NCI-H748 treated with DMSO at 0.1 percent for 48 hours (cell line): ENCODE measurements at places on chromosomes 7 and 10.

GRCh38 chr7:124349443-124349842, 316.6 kb upstream of the TMEM229A start:
- no peak for DNase-seq

- no peak for DNase-seq
These were observed 10.6 kb upstream of the TLX1 start for GRCh38 chr10:101120520-101120883.

DNA sequence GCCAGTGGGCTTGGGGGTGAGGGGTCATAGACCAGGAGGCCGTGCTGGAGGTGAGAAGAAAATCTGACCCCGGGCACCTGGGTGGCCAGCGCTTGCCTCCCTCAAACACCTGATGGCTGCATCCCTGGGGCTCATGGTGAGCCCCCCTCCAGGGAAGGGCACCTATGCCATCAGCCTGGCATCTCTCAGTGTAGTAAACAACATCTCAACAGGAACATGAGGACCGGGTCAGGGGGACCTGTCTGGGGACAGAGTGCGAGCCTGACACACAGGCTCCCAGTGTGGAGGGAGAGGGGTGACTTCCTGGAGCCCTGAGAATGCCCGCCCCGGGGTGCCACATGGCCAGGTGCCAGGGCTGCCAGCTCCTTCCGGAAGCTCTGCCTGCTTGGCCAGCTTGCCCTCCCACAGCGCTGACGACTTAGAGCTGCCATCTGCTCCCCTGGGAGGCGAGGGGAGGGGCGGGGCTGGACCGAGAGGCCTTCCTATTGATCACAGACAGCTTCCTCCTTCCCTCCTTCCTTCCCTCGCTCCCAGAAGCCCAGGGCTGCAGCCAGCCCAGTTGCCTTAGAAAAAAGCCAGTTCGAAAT, 12.3 kb downstream of the STX1A start:
- DNase-seq = no peak

- no peak for DNase-seq
These were observed 66.3 kb upstream of the AGK start for GRCh38 chr7:141484907-141485306.

GRCh38 chr7:41586931-41587640, 115.8 kb downstream of the INHBA start:
- no peak for DNase-seq

GRCh38 chr10:33016988-33017387, 59.0 kb upstream of the ITGB1 start:
- no peak for DNase-seq

- DNase-seq = no peak
These were observed 2.7 kb downstream of the CHST15 start for GRCh38 chr10:124090601-124091209.

- no peak for DNase-seq
These were observed 24.3 kb downstream of the HSPB1 start for GRCh38 chr7:76326646-76327233.

DNA sequence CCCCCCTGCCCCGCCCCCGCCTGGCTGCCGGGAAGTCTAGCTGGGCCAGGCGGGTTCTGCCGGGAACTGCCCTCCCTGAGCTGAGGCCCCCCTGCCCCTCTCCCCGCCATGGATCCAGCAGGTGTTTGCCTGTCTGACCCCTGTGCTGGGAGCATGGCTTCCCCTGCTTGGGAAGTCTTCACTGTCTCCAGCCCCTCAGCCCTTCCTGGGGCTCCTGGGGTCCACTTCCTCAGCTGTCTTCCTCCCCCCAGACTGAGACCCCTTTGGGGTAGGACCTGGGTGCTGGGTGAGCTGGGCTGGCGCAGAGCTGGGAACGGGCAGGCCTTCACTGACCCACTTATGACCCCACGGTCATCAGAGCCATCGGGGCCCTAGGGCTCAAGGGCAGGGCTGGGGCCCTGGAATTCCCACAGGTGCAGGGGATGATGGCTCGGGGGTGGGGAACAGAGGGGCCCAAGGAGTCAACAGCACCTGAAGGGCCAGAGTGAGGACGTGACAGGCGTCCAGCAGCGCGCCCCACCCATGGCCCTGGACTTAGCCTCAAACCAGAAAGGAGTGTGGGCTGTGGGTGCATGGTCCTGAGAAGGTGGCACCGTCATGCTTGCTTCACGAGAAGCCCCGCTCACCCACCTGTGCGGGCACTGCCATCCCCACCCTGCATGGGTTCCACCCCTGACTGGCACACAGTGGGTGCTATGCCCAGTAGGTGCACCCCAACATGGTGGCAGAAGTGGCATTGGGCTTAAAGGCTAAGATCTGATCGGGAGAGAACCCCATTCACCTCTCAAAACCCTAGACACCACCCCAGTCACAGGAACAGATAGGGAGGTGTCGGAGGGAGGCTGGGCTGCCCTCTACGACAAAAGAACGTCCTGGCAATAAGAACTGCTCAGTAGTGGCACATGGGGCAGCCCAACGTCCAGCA, 16.2 kb upstream of the TNRC18 start:
- no peak for DNase-seq

DNA sequence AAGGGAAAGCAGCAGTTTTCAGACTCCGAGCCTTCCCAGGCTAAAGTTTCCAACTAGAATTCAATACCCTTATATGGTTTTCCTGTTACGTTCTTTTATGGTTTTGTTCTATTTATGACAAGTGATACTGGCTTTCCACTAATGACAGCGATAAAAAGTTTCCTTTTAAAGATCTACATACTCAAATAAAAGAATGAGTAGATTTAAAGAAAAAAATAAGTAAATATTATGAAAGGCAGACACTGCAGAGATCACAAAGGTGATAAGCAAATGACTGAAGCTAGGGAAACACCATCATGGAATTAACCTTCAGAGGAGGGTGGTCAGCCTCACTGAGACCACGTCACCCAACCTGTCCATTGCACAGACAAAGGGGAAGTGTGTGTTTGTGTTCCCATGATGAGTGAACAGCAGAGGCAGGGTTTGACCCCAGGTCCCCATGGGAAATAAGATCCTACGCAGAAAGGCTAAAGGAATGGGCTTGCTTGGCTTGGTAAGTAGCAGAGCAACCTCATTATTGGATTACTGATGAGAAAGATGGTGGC, 4.0 kb downstream of the VSIR start:
- no peak for DNase-seq

GRCh38 chr7:151347200-151347599, 5.6 kb downstream of the NUB1 start:
- no peak for DNase-seq

GRCh38 chr10:104622598-104623209, 18.4 kb upstream of the SORCS3 start:
- peak; percentile 2 for DNase-seq

DNA sequence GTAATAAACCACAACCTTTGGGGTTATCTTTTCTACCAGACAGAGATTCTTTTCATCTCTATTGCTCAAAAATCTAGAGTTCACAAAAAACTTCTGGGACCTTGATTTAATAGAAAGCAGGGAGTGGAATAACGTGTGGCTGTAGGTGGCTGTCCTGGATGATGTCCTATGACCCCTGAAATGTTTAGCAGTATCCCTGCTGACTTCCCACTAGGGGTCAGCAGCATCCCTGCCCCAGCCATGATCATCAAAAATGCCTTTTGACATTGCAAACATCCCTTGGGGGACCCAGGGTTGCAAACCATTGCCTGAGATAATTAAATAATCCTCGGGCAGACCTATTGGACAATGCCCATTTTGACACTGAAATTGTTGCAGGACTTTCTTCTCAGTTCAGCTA, 177.1 kb downstream of the USP6NL start:
- DNase-seq = no peak

DNA sequence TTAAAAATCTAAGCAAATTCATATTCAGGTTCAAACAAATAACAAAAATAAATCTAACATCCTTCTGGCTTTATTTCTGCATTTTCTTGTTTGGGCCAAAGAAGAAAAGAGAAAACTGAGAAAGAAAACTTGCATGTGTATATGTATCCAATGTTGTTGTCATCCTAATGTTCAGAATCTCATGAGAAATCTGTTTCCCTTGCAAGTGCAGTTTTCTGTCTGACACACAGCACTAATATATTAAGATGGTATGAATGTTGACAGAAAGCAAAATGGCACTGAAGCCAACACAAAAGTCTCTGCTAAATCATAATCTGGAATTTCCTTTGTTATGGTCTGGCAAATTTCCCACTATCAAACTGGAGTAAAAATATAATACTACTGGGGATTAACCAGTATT, 235.9 kb downstream of the HGF start:
- no peak for DNase-seq

GRCh38 chr10:124063750-124064603, 29.4 kb downstream of the CHST15 start:
- DNase-seq = no peak

DNA sequence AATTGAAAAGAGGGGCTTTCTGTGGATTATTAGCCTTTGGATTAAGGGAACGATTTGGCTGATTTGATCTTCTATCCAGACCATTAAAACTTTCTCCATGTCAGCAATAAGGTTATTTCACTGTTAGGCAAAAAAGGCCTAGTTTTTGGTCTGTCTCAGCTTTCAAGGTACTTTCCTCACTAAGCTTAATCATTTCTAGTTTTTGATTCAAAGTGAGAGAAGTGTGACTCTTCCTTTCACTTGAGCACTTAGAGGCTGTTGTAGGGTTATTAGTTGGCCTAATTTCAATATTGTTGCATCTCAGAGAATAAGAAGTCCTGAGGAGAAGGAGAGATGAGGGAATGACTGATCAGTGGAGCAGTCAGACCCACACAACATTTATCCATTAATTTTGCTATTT, 596.0 kb upstream of the TPK1 start:
- DNase-seq = no peak

DNA sequence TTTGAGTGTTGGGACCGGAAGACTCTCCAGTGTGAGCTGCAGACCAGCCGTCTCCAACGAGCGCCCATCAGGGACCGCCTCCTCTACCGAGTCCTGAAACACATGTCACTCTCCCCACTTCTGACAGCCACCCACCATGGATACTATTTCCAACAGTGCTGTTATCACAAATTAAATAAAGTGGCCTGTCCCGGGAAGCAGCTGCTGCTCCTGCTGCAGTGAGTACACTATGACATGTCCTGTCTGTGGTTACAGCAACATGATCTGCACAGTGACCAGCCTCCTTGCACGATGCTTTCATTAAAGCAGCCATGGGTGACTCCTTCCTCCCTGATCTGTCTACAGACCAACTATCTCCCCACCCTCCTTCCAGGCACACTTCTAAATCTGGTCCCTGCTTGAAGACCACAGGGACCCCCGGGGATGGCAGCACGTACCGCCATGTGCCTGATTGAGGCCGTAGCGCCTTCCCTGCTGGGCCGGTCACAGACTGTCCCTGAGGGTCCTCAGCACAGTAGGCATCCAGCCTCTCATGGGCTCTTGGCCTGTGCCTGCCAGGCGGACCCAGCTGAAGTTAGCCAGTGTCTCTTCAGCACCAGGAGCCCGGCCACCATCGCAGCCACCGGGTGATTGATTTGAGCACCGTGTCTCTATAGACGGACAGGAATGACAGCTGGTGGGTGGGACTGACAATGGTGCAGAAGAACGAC, 58.8 kb downstream of the TCERG1L start:
- no peak for DNase-seq

GRCh38 chr7:9856668-9857067, 1117.0 kb upstream of the PHF14 start:
- no peak for DNase-seq

DNA sequence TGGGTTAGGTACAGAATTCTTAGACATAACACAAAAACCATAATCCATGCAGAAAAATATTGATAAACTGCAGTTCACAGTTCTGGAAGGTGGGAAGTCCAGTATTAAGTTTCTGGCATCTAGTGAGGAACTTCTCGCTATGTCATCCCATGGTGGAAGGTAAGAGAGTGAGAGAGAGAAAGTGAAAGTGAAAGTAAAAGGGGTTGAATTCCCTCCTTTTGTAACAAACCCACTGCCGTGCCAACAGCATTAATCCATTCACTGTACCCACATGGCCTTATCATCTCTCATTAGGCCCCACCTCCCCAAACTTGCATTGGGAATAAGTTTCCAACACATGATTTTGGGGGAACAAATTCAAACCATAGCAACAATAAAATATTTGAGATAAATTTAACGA, 17.1 kb downstream of the ZNF485 start:
- no peak for DNase-seq

GRCh38 chr10:97328646-97329453, 5.7 kb downstream of the FRAT2 start:
- no peak for DNase-seq
